Activated T-helper 9 cell treated with anti-CD3 and anti-CD28 coated beads, Interleukin-2, amount 50 U/mL, for 16 hours (primary cell): ENCODE measurements at places on chromosomes 1 and 21.

DNA sequence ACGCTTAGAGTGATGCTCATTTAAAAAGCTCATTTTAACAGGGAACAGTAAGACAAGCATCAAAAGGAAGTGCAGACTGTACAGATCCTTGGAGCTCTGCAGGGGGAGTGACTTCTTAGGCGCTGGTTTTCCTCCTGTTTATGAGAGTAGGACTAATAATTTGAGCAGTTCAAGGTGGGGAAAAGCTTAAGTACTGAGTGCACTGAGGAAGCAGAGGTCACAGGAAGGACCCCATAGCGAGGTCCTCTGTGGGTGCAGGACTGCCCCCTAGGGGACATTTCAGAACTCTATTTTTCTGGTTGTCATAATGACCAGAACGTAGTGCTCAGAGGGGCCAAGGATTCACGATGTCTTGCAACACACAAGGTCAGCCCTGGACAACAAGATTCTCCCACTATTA, 112.1 kb downstream of the HLCS start:
- DNase-seq: no peak

GRCh38 chr1:237126180-237126579, 84.2 kb downstream of the RYR2 start:
- DNase-seq: no peak

DNA sequence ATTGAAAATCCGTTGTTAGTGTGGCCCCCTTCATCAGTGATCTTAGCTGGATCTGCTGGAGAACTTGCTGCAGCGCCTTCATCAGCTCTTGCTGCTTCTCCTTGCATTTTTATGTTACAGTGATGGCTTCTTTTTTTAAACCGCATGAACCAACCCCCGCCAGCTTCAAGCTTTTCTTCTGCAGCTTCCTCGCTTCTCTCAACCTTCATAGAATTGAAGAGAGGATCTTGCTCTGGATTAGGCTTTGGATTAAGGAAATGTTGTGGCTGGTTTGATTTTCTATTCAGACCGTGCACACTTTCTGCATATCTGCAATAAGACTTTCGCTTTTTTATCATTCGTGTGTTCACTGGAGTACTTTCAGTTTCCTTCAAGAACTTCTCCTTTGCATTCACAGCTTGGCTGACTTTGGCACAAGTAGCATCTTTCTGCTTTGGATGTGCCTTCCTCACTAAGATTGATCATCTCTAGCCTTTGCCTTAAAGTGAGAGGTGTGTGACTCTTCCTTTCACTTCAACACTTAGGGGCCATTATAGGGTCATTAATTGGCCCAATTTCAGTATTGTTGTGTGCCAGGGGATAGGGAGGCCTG, 13.1 kb downstream of the RNF187 start:
- no peak for DNase-seq

DNA sequence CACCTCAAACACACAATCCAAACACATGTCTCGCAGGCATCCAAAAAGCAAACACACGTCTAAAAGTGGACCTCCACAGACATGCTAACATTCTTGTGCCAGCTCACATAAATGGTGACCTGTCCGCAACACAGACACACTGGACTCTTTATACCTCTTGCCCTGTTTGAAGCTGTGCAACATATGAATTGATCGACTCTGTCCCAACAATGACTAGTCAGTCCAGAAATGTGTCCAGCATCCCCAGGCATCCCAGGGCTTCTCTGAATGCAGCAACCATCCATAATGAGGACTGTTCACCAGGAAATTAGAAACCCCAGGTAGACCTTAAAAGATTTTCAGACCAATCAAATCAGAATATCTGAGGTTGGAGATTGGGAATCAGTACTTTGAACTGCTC, 3.2 kb downstream of the DDR2 start:
- DNase-seq: no peak

DNA sequence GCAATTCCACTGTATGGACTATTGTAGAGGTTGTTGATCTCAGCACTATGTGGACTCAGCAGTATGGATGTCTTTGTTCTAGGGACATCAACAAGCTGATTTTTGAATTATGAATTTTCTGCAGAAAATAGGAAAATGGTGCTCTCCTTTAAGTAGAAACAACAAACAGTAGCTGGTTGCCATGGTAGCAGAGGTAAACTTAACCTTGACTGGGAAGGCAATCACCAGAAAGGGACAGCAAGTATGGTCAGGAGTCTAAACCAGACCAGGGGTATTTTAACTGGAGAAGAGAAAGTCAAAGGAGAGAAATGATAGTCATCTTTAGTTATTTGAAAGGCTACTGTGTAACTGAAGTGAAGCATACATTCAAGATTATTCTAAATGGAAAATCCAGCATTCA, 22.3 kb downstream of the WLS start:
- no peak for DNase-seq

GRCh38 chr1:2345297-2346075, 45.9 kb downstream of the MORN1 start:
- DNase-seq: no peak

DNA sequence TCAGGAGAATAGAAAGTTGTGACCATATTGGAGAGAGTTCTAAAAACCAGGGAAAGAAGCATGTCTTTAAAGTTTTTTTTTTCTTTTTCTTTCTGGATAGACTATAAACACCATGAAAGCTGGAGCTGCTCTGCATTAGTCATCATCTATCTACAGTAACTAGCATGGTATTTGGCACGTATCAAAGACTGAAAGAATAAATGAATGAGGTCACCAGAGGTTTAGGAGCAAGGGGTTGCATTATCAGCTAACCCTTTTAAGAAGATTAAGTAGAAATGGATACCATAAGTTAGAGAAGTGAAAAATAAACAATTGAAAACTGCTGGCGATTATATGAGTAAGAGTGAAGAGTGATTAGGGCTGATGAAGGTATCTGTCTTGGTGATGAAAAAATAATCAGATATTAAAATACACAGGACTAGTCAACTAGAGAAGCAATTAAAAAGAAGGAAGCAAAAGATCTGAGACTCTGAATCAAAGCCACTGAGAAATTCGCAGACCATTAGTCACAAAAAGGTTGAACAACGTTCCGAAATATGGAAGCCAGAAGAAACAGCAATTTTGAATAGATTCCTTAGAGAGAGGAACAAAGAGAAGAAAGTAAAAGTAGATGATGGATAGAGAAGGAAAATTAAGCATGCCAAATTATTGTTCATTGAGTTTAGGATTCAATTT, 536.4 kb downstream of the DPYD start:
- DNase-seq: no peak

- no peak for DNase-seq
These were observed 107.7 kb upstream of the ZNF648 start for GRCh38 chr1:182169203-182169602.

DNA sequence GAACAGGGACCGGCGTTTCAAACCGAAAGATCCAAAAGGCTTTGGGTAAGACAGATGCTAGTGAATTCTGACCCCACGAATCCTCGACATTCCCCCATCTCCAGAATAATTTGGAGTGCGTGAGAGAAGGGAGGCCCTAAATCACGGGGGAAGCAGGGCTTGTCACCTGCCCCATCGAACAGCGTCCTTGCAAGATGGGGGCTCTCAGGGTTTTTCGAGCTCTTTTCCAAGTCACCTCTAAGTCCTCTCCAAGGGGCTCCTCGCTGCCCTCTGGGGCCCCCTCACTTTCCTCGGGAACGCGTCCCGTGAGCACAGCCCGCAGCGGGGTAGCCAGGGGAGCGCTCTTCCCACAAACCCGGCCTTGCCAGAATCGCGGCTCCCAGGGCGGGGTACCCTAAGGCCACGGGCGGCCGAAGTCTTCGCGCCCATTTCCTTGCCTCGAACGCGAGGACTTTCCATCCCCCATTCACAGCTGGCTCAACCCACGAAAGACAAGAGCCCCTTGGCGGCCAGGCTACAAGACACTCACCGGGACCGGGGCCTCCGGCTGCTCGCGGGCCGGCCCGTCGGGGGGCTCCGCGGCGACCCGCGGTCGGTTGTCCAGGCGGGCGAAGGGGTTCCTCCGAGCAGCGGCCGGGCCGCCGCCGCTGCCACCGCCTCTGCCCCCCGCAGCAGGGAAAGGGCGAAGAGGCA, 546 bp downstream of the DONSON start:
- DNase-seq: peak; percentile 2

GRCh38 chr21:14672466-14672865, 126.4 kb upstream of the SAMSN1 start:
- no peak for DNase-seq

DNA sequence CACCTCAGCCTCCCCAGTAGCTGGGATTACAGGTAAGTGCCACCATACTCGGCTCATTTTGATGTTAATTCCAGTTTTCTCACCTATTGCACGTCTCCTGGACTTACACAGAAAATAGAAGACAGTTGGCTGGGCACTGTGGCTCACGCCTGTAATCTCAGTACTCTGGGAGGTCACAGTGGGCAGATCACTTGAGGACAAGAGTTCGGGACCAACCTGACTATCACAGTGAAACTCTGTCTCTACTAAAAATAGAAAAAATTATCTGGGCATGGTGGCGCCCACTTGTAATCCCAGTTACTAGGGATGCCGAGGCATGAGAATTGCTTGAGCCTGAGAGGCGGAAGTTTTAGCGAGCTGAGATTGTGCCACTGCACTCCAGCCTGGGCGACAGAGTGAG, 44.1 kb downstream of the DYRK1A start:
- no peak for DNase-seq

GRCh38 chr1:150567717-150568593, 11.5 kb downstream of the MCL1 start:
- no peak for DNase-seq

GRCh38 chr1:232483826-232484225, 146.1 kb downstream of the SIPA1L2 start:
- no peak for DNase-seq

- no peak for DNase-seq
These were observed 268.7 kb downstream of the CHRM3 start for GRCh38 chr1:239655023-239655422.

GRCh38 chr1:199791495-199791894, 236.0 kb upstream of the NR5A2 start:
- no peak for DNase-seq

- no peak for DNase-seq
These were observed 4.8 kb downstream of the PPT1 start for GRCh38 chr1:40092241-40092640.

- peak; percentile 4 for DNase-seq
These were observed 782 bp downstream of the PCAT6 start for GRCh38 chr1:202811296-202812175.

- no peak for DNase-seq
These were observed 13.7 kb downstream of the PIK3CD start for GRCh38 chr1:9665193-9665592.

- DNase-seq: no peak
These were observed 4.1 kb upstream of the GRIK3 start for GRCh38 chr1:37038227-37039093.

DNA sequence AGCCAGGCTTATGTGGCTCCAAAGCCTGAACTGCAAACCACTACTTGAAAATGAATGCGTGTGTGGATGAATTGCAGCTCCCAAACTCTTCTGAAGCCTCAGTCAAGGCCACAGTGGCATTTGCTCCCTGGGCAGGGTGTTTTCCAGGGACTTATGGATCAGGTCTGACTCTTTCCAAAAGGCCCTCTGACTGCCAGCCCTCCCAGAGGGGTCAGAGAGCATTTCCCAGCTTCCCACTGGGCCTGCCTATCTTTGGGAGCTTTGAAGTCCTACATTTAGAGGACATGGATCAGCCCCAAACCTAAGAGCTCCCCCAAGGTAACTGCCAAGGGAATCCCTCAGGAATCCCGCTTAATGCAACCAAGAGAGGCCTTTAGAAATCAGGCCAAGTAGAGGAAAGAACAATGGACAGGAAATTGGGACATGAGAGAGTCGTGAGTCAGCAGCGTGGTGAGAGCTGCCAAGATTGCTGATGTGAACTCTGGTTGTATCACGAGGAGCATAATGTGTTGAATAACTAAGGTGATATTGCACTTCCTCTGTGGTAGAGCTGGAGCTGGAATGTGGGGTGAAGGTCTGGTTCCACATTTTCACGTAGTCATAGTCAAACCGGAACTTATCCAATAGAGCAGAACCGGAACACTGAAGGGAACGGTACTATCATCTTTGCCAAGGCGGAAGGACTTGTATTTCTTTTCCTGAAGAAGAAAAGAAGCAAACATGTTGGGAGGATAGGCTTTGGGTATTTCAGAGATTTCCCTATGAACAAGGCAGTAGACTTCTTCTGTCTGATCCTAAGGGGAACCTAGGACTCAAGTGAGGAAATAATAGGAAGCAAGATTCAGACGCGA, 99.4 kb upstream of the JUN start:
- DNase-seq: no peak

GRCh38 chr21:39148975-39149374, 34.3 kb downstream of the PSMG1 start:
- no peak for DNase-seq

GRCh38 chr1:37175666-37176215, 141.4 kb upstream of the GRIK3 start:
- no peak for DNase-seq

- no peak for DNase-seq
These were observed 45.9 kb upstream of the ARTN start for GRCh38 chr1:43887748-43888147.

DNA sequence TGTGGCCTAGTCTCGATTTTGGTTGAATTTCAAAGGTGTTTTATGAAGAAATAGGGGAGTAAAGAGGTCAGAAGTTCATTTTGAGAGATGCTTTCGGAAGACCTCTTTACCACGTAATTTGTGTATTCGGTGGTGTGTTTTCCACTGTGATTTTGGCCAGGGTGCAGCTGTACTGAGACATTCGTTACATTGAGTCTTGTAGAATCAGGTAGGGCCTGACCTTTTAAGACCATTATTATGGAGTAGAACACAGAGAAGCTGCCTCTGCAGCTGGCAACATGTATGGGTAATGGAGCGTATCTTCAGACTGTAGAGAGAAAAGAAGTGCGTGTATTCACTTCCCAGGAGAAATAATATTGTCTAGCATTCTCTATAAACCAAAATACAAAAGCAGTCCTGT, 326.5 kb downstream of the PDE4B start:
- DNase-seq: no peak

GRCh38 chr1:150995896-150996295, 10.8 kb downstream of the MINDY1 start:
- no peak for DNase-seq

DNA sequence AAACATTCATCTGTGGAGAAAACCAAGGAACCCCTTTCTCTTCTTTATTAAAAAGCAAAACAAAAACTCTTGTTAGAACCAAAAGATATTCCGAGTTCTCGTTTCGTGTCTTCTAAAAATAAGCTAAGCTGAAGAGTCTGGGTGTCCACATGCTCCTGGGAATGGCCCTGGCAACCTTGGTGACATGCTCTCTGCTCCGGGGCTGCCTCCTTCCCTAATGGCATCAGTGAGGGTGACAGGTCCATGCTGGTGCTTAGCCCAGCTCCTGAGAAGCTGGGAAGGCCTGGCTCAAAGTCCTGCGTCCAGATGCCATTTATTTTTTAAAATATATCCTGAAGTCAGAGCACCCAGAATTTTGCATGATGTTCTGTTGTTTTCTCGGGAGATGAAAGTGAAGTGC, 24.6 kb upstream of the TRAPPC10 start:
- no peak for DNase-seq

- no peak for DNase-seq
These were observed 606.3 kb upstream of the PLXNA2 start for GRCh38 chr1:208850442-208850841.

- no peak for DNase-seq
These were observed 70.4 kb downstream of the DMAP1 start for GRCh38 chr1:44283524-44284173.

GRCh38 chr1:146032631-146033219, 11.2 kb upstream of the HJV start:
- DNase-seq: no peak
